Neural progenitor cell (in vitro differentiated cells): ENCODE measurements at places on chromosomes 7 and 10.

DNA sequence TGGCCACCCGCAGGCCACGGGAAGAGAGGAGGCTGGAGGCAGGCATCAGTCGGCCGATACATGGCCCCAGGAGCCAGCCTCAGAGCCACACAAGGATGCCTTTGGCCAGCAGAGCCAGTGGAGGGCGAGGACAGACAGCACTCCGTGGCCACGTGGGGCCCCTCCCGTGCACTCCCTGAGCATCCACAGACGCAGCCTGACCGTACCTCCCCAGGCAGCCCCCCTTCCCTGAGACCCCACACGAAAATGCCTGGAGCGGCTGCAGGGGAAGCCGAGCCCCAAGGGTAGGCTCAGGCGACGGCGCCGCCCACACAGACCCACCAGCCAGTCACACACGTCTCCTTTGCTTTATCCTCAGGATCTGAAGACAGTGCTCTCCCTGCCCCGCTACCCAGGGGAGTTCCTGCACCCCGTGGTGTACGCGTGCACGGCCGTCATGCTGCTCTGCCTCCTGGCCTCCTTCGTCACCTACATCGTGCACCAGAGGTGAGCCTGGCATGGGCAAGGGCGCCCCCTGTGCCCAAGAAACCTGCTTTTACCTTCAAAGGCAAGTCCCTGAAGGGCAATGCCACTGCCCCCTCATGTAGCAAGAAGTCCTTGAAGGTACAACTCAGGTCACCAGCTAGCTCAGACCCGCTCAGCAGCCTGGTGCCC lies 9.0 kb downstream of the ADGRA1 start:
- DNase-seq = no peak

DNA sequence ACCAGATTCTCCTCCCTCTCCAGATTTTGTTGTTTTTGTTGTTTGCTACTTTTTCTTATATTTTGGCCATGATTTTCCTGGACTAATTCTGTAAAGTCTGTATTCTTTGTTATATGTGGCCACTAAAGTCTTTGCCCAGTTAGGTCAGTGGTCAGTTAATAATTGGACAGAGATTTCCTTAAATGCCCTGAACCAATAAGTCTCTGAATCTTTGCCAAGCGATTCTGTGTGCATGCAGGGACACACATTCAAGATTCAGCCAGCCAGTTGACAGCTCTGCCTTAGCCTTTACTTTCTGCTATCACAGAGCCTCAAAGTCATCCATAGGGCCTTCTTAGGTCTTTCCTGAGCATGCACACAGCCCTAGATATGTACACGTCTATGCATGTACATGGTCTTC lies 11.0 kb upstream of the COL17A1 start:
- no peak for DNase-seq

DNA sequence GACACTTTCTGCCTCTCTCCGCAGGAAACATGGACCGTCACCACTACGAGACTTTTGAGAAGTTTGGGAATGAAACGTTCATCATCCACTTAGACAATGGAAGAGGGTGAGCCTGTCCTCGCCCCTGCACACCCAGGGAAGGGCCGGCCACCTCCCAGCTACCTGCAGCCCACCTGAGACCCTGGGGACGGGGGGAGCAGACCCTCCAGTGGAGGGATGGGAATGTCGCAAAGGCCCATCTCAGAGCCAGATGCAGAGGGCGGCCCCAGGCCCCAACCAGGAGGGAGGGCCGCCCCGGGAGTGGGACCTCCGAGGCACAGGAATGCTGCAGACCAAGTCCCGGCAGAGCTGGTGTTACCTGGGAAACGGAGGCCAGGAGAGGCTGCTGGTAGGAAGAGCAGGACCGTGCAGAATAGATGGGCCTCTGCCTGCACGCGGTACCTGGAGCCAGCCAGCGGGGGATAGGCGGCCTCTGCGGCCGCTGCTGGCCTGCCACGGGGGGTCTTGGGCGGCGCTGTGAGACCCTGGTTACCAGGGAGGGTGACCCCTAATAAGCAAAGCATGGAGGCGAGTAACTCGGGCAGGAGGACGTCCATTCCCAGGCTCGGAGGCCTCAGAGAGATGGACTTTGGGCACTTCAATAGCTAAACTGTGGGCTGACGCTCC lies 32.9 kb upstream of the FOXL3 start:
- DNase-seq = no peak

DNA sequence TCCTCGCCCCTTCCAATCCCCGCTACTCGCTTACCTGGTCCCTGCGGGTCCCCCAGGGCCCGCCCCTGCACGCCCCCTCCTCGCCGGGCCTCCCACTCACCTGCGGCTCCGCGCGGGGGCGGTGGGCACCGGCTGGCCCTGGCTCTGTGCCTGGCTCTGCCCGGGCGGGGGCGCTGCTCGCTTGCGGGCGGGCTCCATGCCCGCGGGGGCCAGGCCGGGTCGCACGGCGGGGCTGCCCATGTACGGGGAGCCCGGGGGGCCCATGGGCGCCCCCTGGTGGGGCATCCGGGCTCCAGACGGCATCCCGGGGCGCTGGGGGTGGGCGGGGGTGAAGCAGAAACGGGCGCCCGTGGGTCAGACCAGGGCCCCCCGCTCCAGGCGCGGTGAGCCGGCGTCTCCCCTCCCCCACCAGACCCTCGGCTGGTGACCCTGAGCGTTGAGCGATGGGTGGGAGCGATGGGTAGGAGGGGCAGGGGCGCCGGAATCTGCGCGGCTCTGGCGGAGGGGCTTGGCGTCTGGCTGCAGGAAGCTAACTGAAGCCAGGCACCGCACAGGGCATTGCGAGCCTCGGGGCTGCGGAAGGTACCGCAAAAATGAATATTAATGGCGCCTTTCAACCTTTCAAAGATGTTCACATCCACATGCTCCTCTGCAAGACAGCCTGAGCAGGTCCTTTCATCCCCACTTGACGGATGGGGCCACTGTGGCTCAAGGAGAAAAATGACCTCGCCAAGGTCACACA lies 3.0 kb downstream of the SMARCD3 start:
- peak; percentile 74 for DNase-seq

- no peak for DNase-seq
These were observed 75.8 kb downstream of the GNAI1 start for GRCh38 chr7:80210400-80210799.

DNA sequence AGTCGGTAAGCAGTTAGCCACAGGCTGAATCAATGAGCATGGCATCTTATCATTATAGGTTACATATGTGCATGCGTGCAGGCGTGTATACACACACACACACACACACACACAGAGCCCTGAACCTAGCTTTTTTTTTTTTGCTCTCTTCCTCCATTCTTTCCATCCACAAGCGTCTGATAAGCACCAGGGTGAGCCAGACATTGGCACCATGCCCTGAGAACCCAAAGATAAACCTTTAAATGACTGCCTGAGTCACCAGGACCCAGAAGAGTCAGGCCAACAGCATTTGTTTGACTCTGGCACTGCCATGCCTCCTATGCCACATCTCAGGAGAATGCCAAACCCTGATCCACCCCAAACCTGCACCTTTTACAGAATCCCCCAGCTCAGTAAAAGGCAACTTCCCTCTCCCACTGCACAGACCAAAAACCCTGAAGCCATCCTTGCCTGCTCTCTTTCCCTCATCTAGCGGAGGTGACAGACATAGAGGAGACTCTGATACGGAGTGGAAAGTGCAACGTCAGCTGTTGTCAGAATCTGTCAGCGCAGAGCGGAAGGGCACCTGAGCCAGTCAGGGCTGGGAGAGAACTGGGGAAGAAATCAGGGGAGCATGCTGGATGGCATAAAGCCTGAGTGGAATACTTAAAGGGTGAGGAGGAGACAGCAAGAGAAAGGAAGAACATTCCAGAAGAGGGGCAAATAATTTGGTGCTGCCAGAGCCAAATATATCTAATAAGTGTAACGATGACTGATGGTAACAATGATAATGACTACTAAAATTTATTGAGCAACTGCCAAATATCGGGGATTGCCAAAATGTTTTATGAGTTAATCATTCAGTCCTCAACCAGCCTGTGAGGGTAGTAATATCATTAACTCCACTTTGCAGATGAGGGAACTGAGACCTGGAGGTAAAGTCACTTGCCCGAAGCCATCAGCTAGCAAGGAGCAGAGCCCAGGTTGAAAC lies 3.2 kb downstream of the PARP12 start:
- no peak for DNase-seq

DNA sequence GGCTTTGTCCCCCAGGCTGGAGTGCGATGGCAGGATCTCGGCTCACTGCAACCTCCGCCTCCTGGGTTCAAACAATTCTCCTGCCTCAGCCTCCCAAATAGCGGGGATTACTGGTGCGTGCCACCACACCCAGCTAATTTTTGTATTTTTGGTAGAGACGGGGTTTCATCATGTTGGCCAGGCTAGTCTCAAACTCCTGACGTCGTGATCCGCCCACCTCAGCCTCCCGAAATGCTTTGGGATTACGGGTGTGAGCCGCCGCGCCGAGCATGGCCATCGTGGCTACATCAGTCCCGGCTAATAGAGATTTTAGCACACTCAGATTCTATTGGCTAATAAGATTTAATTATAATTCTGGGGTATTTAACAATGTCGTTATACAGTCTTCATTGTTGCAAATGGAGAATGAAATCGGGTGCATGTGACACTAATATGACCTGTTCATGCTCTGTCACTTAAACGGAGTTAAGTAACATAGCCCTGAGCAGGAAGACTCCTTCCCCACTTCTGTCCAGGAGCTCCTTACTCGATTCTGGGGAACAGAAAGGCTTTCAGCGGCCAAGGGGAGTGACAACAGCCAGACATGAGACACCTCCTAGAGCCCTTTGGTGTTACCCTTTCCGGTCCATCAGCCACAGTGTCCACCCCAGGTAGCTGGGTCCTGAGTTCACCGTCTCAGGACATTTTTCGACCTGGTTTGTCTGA lies 40.9 kb upstream of the FAM20C start:
- no peak for DNase-seq

- no peak for DNase-seq
These were observed 10.6 kb downstream of the SLC25A16 start for GRCh38 chr10:68516766-68517165.

- DNase-seq = no peak
These were observed 108.9 kb downstream of the COL13A1 start for GRCh38 chr10:69910561-69910960.

GRCh38 chr10:52256832-52257691 lies 57.0 kb upstream of the DKK1 start:
- no peak for DNase-seq

DNA sequence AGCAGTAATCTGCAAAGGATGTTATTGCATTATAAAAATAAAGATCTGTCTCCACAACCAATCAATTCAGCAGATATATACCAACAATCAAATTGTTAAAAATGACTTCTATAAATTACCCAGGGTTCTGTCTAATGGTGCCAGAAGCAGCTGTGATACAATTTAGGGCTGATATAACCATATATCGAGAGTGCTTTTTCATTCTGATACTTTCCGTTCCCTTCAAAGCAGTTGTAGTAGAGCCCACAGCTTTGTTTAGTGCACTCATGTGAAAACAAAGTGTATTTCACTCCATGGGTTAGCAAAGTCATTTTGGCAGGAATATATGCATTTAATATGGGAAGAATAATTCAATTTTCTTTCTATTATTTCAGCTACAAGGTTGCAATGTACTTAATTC lies 83.1 kb upstream of the CHCHD3 start:
- DNase-seq = no peak

DNA sequence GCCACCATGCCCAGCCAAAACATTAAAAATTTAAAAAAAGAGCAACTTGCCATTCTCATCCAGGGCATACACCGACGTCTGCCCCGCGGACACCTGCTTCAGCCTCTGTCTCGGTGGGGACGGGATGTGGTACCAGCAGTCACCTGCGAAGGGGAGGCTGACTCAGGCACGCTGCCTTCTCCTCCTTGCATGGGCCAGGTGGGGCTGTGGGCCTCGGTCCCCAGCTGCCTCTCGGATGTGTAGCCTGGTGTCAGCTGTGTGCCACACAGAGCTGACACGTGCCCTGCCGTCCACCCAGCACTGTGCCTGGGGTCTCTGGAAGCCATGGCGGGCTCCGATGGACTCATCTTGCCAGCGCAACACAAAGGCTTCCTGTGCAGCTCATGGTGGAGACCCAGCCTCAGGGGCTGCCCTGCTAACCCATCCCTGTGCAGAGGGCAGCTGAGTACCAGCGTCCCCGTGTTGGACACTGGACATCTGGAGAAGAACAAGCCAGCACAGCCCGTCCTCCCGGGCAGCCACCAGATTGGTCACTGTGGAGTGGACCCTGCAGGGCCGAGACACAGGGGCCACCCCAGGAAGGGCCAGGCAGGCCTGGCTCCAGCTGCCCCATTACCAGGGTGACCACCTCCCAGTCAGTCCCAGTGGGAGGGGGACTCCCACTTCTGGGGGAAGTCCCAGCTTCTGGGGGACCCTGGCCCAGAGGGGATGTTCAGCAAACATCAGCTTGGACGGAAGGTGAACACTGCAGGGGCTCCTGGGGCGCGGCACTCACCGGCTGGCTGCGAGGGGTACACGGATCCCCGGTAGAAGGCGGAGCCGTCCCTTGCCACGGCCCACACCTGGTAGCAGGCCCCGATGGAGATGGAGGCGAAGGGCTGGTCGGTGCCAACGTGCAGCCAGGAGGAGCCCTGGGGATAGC lies 10.6 kb downstream of the BHLHA15 start:
- no peak for DNase-seq

- no peak for DNase-seq
These were observed 586.6 kb upstream of the POT1 start for GRCh38 chr7:125516194-125516593.
